ENCODE measurements at places on chromosomes 16 and 17.
A peak's percentile ranks its signal among the peaks of the same experiment; 100 is the strongest.

- no peak for DNase-seq
These were observed 27.8 kb downstream of the GNPTG start for GRCh38 chr16:1379304-1380076.

- DNase-seq, result no peak
These were observed 1.3 kb downstream of the PRPSAP2 start for GRCh38 chr17:18859256-18859655.

DNA sequence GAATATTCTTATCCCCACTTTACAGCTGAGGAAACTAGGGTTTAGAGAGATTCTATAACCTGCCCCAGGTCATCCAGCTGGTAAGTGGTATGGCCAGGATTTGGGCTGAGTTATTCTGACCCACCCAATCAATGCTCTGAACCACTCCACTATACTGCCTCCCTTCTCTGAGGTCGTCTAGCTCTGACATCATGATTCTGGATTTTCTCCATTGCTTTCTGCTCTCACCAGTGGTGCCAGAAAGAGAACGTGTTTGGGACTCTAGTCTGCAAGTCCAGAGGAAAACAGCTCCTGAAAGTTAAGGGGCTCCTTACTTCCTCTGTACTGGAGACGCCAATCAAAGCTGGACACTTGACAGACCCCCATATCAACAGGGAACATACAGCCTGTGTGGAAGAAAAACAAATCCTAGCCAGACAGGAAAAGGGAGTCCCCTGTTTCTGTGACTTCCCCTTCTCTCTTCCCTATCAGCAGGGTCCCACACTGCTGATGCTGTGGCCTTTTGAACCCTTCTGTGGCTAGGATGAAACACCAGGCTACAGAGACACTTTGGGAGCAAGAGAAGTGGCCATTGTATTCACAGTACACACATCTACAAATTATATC lies 6.0 kb upstream of the EZH1 start:
- DNase-seq, result no peak

DNA sequence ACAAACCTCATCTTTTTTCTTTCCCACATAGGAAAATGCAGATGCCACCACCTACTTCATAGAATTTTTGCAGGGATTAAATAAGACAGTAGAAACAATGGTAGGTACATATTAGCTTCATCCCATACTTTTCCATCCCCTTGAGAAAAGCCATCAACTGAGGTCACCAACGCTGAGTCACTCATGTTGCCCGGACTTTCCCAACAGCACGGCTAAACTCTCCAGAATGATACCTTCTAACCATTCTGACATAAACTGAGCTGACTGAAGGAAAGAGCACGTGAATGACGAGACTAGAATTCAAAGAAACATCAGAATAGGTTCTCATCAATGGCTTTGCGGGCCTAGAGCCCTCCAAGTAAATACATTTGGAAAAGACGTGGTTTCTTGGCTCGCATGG lies 146.0 kb upstream of the RCVRN start:
- DNase-seq, result no peak

DNA sequence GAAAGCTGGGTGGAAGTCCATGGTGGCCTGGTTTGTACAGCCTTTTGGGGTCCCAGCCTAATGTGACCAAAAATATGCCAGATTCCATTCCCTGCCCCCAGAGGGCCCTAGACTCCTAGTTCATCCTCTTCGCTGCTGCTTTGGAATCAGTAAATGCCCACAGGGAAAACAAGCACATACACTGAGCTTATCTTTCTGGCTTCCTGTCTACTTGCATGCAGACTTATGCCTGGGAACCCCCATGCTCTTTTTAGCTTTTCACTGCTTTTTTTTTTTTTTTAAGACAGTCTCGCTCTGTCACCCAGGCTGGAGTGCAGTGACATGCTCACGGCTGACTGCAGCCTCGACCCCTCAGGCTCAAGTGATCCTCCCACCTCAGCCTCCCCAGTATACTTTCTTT lies 6.2 kb upstream of the CD300LG start:
- no peak for DNase-seq

- peak; percentile 63 for DNase-seq
These were observed 22.5 kb downstream of the SPPL2C start for GRCh38 chr17:45867171-45867570.

DNA sequence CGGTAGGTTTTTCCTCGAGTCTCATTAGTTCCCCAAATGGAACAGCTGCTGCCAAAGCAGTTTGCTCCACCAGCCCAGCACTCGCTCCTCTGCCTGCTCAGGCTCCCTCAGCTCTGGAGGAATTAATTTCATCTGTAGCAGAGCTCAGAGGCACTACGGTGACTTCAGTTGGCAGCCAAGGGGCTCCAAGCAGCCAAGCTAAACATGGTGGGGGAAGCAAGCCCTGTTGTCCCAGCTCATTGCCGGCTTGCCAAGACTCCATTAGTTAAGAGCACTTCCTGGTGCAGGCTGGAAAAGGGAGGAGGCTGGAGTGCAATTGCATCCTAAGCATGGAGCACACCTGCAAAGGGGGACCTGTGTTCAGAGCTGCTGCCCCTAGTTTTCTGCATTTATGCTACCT lies 78.7 kb upstream of the GPRC5B start:
- DNase-seq, result no peak

DNA sequence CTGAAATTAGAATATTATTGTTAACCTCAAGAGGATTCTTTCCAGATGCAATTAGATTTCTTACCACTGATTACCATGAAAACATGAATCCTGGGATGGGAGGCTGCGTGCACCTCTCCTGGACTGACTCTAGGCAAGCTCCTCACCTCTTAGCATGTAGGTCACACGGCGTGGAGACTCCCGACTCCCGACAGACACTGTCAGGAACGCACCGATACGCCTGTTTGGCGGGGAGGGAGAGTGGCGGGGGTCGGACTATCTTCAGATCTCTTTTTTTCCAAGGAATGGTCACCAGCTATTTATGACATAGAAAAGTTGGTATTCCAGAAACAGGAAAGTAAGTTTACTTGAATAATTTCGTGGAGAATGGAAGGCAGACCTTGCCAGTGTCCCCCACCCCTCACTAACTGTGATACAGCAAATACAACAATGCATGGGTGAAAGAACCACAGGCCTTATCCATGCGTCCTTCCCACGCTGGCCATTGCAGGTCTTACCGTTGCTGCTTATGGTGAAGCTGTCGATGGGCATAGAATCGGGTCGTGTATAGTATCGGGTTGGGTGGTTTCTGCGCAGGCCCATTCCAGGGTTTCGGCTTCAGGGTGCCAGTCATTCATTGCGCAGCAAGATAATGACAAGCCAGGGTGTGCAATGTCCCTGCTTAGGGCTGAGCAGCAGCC lies 62.6 kb upstream of the ENDOV start:
- no peak for DNase-seq

DNA sequence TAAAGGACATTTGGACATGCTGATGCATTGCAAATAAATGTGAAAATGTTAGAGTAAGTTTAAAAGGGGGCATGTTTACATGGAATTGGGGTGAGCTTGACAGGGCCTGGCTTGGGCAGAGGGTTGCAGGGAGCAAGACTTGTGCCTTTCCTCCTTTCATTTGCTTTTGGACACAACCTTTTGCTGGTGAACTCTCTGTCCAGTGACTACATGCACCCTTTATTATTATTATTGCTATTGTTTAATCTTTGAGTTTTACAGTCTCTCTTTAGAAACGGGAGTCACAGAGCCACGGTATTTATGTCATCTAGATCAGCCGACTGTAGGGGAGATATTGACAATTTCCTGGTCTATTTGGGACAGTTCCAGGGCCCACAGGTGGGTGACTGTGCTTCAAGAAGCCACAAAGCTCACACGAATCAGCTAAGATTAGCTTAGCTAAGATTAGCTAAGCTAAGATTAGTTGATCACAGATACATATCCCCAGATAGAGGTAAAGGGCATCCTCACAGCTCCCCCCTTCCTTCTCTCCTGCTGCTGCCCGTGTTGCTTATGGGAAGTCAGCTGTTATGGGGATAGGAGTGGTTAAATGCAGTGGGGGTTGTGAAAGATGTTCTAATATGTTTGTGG lies 28.9 kb upstream of the ETV4 start:
- DNase-seq, result no peak

- no peak for DNase-seq
These were observed 28.4 kb upstream of the SLC25A19 start for GRCh38 chr17:75317671-75318070.

DNA sequence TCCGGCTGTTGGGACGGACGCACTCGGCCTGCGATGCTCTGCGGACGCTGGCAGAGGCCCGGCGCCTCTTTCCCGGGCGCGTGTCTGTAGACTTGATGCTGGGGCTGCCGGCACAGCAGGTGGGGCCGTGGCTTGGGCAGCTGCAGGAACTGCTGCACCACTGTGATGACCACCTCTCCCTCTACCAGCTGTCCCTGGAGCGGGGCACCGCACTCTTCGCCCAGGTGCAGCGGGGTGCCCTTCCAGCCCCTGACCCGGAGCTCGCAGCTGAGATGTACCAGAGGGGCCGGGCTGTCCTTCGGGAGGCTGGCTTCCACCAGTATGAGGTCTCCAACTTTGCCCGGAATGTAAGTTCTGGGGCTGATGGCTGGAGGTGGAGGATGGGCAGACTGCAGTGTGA lies 3.5 kb downstream of the RSAD1 start:
- no peak for DNase-seq

GRCh38 chr16:29675811-29676643 lies 3.0 kb upstream of the QPRT start:
- DNase-seq, result no peak

- no peak for DNase-seq
These were observed 2.2 kb downstream of the KIAA0753 start for GRCh38 chr17:6638046-6638908.

DNA sequence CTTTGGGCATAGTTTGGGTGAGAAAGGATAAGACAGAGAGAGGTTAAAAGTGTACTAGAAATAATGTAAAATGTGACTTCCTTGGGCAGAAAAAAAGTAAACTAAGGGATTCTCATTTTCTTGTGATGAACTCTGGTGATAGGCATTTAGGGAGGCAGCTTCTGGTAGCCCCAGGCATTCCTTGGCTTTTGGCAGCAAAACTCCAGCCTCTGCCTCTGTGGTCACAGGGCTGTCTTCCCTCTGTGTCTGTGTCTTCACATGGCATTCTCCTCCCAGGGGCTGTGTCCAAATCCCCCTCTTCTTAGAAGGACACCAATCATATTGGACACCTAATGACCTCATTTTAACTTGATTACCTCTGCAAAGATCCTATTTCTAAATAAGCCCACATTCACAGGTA lies 54.7 kb downstream of the HS3ST3B1 start:
- DNase-seq, result no peak

DNA sequence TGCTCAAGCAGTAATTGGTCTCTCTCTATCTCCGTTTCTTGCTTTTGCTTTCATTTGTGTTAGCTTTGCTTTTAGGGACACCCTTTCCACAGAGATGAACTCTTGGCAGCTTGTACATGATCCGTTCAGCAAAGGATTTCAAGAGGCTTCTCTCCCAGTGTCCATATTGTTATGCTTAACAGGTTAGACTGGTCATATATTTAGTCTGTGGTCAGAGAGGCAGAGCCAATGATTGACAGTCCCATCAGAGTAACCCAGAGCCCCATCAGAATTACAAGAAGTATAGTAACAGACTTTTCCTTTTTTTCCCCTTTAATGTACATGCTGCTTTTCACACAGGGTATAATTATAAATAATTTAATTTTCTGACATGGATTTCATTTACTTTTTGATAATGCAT lies 34.4 kb downstream of the GDPD1 start:
- DNase-seq, result no peak

DNA sequence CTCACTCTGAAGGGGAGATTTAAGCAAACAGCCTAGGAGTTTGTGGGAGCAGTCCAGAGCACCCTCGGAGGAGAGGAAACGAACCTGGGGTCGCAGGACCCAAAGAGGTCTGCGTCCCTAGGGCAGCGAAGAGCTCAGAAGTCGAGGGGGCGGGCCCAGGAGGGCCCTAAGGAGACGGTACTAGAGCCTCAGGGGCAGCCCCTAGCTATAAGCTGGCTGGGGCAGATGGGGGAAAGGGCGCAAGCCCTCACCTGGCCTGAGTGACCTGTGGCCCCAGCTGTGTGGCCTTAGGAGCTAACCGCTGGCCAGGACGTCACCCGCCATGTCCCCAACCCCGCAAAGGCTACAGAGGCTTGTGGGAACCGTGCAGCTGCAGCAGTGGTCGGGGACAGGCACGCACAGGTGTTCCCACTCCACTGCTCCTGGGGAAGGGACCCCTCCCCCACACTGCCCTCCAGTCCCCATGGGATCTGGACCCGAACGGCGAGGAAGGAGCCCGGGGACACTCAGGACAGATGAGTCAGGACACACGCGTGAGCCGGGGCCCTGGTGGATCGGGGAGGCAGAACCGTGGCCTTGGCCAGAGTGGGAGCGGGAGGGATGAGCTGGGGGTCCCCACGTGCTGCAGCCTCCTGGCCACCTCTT lies 2.0 kb upstream of the CTRB2 start:
- no peak for DNase-seq

- no peak for DNase-seq
These were observed 163.4 kb downstream of the LAT start for GRCh38 chr16:29148131-29148691.

DNA sequence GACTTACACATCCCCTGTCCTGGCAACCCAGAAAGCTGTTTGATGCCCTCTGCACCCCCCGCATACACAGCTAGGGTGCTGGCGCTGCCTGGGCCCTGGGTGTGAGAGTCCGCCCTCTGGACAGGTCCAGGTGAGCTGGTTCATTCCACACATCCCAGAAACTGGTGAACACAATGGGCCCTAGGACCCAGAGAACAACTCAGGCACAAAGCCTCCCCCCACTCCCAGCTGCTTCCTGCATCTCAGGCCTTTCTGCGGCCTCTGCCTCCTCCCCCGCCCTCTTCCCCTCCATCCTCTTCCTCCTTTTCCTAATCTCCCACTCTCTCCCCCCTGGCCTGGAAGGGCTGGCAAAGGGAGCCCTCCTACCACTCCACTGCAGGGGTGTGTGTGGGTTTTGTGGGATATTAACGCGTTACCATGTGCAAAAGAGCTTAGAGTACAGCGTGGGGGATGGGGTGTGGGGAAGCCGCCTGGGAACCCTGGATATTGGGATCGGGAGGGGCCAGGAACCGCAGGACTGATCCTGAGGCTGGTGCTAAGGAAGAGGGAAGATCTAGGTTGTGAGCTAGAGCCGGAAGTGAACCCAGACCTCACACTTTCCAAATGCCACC lies 1.6 kb upstream of the PPP1R9B start:
- DNase-seq, result peak; percentile 80

- DNase-seq, result peak; percentile 84
These were observed at the start of gene PARD6A for GRCh38 chr16:67660564-67661028. Gene PARD6A, plus strand, starts transcription at chr16:67660960. Its CDS starts 79 bp downstream, at chr16:67661039.

DNA sequence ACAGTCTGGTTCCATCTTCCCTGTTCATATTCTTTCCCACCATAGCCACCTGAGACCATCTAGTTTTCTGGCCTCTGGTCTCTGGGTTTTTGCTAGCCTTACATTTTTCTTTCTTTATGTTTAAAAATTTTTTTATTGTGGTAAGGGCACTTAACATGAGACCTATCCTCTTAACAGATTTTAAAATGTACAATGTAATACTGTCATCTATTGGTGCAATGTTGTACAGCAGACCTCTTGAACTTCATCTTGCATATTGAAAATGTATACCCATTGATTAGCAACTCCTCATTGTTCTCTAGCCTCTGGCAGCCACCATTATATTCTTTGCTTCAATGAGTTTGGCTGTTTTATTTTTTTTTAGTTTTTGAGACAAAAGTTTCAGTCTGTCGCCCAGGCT lies 39.2 kb downstream of the ITGAM start:
- no peak for DNase-seq

- no peak for DNase-seq
These were observed 794 bp downstream of the SMG6 start for GRCh38 chr17:2302778-2303203.

Data from caudate nucleus (tissue), 63 donors.